Cardiac muscle cell (in vitro differentiated cells and primary cell): ENCODE measurements at places on chromosomes 3 and 15. TPM values are rescaled to one million over a fixed set of nuclear protein-coding genes. Genes with fewer than 3 reads are reported as not detected.

CD96 gene
- not detected in 2 replicates for total RNA-seq

TTLL13 gene
- 0.21 TPM in 2 replicates for total RNA-seq

MYEF2 gene
- total RNA-seq, result 64.4 and 143 TPM in 2 replicates

NME9 gene
- total RNA-seq, result 4.8 and 5.1 TPM in 2 replicates

LRCH3 gene
- total RNA-seq, result 25.1 and 38.9 TPM in 2 replicates

PLOD2 gene
- total RNA-seq, result 82.1 and 84.5 TPM in 2 replicates

ZBTB20 gene
- total RNA-seq, result 16.8 and 37.3 TPM in 2 replicates

NUSAP1 gene
- 37.1 and 198 TPM in 2 replicates for total RNA-seq

ZBTB47 gene
- total RNA-seq, result 20.0 and 30.1 TPM in 2 replicates

SPATA12 gene
- not detected in 2 replicates for total RNA-seq

NANOGP8 gene
- not detected in 2 replicates for total RNA-seq
